Large intestine (tissue), 12 donors: ENCODE measurements at places on chromosomes 7 and 10. TPM values are rescaled to one million over a fixed set of nuclear protein-coding genes. Genes with fewer than 3 reads are reported as not detected.

DNA sequence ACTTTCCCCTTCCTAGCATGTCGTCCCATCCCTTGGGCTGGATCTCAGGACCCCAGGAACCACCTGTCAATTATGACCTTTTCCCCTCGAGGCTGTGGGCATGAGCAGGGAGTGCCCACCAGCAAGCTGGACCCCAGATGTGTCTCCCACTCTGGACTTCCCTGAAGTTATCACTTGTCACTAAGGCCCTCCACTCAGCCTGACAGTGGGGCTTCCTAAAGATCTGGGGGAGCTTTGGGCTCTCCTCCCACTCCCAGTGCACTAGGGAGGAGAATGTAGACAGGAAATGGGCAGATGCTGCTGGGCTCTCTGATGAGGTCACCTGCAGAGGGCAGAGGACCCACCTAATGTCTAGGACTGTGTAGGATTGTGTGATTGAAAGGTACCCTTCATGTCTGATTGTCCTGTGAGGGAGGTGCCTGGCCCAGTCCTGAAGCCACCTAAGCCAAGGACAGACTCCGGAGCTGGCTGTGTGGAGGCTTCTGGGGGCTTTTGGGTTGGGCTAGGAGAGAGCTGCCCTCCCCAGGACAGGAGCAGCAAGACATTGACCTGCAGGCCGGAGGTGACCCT is 18.7 kb downstream of the MYO1G start:
- DNase-seq, result no peak

TMEM254 gene
- 49.6 TPM for polyA plus RNA-seq

CASP7 gene
- polyA plus RNA-seq, result 31.3 TPM

DNA sequence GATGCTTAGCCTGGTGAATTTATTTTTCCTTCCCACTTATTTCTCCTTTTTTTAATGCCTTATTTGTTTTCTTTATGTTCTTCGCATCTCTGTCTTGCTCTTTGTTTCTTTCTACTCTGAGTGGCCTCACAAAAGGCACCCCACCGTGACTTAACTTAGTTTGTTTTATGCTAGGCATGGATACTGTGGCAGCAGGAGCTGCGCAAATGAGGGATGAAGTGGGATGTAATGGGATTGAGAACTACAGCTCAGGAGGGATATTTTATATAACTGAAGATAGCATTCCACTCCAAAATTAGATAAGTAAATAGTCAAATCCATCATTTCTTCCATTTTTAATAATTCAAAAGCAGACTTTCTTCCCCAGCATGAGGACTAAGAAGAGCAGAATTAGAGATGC is 1.7 kb upstream of the CACNA2D1 start:
- no peak for DNase-seq

SEMA3C gene
- 70.6 TPM for polyA plus RNA-seq

MUC12 gene
- polyA plus RNA-seq, result 3.3 TPM

PPP1R17 gene
- polyA plus RNA-seq, result not detected

DNA sequence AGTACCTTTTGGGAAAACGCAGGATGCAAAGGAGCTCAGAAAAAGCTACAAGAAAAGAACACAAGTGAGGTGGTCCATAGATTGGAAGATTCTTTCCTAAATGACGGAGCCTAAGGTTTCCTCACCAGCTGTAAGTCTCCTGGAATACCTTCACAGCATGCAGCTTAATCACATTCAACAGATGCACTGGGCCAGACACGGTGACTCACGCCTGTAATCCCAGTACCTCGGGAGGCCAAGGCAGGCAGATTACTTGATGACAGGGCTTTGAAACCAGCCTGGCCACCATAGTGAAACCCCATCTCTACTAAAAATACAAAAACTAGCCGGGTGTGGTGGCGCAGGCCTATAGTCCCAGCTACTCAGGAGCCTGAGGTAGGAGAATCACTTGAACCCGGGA is 228.7 kb downstream of the FRMD4A start:
- DNase-seq, result no peak

EDRF1 gene
- 29.4 TPM for polyA plus RNA-seq

GRCh38 chr7:129202058-129202777 is 13.8 kb downstream of the SMO start:
- no peak for DNase-seq

SHTN1 gene
- polyA plus RNA-seq, result 37.2 TPM

FZD1 gene
- 13.2 TPM for polyA plus RNA-seq

HGF gene
- polyA plus RNA-seq, result 2.8 TPM

DNA sequence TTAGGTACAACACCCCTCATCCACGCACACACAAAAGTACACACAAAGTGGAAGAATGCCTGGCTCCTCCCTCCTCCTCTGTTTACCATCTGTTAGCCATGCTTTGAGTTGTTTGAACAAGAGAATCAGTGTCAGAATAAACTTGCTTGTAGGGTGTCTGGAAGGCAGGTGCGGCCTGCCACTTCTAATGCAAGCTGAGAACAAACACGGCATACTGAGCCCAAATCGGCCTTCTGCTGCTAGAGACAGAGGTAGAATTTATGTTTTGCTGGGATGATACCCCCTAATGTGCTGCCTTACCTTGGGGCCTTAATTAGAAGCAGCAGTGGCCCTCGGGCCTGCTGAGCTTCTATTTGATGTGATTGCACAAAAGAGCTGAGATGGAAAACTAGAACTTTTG is 24.9 kb upstream of the FAM180A start:
- DNase-seq, result no peak

DNA sequence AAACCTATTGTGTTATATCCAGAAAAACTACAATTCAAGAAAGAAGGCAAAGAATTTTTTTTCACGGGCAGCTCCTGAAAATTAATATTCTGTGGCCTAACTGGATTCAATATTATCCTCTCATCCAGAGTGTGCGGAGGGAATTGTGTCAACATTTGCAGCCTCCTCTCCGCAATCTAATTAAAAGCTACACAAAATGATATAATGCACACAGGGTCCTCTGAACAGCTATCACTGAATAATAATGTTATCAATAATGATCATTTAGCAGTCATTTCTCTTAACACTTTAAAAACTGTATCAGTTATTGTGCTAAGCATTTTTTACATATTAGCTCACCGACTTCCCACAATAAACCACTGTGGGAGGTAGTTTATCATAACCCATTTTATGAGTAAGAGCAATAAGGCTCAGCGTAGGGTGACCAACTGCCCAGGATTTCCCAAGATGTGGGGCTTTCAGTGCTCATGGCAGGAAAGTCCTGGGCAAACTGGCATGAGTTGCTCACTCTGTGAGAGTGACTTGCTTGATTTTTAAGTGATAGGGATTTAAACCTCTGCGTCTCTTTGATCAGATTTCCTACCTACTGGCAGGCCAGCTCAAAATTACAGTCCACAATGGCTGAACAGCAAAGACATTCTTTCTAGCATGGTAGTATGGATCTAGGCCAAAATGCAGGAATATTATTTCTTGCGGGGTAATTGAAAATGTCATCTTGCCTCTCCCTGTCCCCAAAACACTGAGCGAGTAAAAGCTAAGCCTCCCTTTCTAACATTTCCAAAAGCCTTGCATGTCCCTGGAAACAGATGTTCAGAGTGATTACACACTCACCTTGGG is 65.7 kb downstream of the AOAH start:
- peak; percentile 66 for DNase-seq

- no peak for DNase-seq
Measured at GRCh38 chr7:18313965-18314364, 181.6 kb upstream of the HDAC9 start.

- DNase-seq, result no peak
Measured at GRCh38 chr7:95758187-95758586, 14.2 kb upstream of the DYNC1I1 start.

- peak; percentile 45 for DNase-seq
Measured at GRCh38 chr7:115008465-115009114, 86.7 kb downstream of the MDFIC start.

EN2 gene
- polyA plus RNA-seq, result not detected

DNA sequence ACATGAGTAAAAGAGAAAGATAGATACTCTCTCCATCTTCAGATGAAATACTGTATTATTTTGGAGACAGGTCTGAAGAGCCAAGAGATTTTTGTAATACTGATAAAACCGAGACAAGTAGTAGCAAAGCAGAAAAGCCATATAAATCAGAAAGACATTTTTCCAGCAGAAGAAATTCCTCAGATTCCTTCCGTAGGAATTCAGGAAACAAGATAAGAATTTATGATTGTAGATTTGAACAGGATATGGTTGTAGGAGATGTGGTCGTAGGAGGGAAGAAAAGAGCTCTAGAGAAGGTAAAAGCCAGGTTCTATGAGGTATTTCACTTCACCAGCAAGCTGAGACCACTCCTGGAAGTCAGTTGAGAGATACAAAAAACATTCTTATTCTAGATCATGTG is 17.6 kb upstream of the AASS start:
- DNase-seq, result no peak

- peak; percentile 95 for DNase-seq
Measured at GRCh38 chr10:70132098-70133029, at the start of gene AIFM2. TSS of gene AIFM2 (minus strand) at chr10:70132825. CDS start at chr10:70124084, 8,741 bp downstream.

ARHGAP21 gene
- 55.4 TPM for polyA plus RNA-seq

GPR85 gene
- 3.1 TPM for polyA plus RNA-seq

DNA sequence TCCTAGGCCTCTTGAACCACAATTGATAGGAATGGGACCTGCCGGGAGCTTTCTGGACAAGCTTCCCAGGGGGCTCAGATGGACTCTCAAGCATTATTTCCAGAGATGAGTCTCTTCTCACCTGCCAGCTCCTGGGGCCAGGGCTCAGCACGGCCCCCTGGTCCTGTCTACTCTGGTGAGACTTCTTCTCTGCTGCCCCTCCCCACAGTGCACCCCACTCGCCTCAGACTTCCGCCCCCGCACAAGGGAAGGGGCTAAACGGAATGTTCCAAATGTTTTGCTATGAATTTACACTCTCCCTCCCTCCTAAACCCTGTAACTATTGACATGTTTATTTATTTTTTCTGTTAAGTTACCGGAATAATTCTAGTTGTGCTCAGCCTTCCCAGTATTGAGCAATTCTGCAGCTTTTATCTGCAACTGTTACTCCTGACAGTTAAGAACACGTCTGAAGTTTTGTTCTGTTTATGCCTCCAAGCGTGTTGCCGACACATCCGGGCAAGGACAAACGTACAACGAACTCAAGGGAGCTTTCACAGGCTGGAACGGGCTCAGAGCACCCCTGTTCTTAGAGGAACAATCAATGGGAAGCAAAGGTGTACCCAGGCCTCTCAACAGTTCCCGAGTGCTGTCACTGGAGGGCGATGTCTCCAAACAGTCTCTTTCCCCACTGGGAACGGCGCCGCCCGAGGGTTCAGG is 55.2 kb downstream of the FHIP2A start:
- DNase-seq, result peak; percentile 46

DNA sequence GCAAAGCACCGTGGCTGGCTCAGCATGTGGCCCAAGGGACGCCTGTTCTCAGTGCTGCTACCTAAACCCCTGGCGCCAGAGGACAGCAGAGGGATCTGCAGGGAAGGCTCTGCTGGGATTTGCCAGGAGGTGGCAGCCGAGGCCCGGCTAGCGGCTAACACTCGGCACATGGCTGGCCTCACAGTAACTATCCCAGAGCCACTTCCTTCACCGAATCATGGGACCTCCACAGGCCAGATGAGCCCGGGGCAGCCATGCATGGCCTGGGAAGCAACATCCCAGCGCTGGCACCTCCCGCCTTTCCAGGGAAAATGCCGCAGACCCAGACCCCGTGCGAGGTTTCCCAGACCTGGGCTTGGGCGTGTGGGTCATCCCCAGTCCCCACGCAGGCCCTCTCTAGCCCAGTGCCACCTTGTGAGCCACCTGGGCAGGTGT is 36.4 kb downstream of the DPYSL4 start:
- DNase-seq, result peak; percentile 72

HBP1 gene
- polyA plus RNA-seq, result 68.7 TPM

DNA sequence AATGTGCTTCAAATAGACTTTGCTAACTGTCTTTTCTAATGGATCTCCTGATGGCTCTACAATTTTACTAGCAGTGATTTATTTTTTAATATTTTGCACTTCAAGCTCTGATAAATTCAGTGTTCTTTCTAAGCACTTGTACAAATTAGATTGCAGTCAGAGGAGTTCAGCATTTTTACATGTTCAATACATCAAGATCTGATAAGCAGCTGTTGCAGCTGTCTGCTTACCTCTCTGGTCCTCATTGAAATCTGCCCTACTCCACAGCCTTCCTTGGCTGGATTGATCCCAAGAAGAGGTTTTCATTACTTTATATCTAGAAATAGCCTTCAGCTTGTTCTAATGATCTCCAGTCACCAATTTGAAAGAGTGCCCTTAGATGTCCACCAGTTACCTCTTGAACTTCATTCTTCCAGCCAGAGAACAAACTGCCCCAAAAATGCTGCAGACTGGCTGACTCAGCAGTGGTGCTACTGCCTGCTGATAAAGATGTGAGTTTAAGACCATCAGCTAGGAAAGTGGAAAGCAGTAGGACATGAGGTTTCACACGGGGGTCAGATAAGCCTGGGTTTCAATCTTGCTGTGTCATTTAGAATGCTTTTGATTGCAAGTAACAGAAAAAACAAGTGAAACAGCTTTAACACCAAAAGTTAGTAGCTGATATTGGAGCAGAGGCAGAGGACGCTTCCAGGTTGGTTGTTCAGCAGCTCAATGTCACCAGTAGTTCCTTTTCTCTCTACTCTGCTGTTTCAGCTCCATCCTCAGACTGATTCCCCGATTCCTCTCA is 350.9 kb upstream of the NPVF start:
- peak; percentile 72 for DNase-seq

GRCh38 chr10:112184052-112184371 is 447 bp upstream of the GPAM start:
- no peak for DNase-seq

GRCh38 chr7:151940048-151940811 is 16.0 kb upstream of the GALNTL5 start:
- no peak for DNase-seq

DNA sequence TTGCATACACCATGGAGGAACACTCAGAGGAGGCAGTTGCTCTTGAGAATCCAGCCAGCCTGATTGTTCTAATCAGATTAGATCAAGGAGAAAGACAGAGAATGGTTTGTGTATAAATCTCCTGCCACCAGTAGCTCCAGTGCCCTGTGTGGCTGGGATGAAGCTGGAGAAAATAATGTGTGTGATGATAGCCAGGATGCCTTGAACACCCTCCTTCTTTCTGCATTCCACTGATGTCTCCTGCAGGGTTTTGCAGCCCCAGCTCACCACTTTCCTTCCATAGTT is 614.7 kb upstream of the FOXK1 start:
- no peak for DNase-seq

HOXA3 gene
- polyA plus RNA-seq, result 19.1 TPM

DNA sequence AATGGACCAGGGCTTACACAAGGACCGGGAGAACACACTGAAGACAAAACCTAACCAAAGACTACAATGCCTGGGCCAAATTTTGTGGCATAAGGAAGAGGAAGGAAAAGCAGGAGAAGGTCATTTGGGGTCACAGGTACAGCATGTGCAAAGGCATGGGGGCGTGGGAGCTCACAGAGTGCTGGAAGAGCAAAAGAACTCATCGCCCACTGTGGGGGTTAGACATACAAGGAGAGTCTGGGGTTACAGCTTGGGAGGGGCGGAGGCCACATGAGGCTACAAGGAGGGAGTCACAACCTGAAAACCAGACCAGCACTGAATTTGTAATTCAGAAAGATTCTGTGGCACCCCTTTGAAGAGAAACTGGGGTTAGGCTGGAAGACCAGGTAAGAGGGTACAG is 9.7 kb downstream of the PUS7 start:
- no peak for DNase-seq

DNA sequence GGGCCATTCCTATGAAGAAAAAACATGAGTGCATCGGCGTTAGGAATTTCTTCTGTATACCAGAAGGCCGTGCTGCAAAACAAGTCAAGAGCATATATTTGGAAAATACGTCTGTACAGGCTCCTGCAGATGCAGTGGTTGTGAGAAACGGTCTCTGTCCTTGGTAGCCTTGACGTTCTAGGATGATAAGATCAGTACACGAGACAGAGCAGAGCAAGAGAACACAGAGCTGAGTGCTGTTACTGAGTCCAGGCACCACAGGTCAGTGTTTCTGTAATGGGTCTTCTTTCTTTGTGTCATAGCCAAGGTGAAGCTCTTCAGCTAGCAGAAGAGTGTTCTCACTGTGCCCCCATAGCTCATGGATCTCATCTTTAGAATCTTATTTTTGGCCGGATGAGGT is 62.8 kb downstream of the WDR37 start:
- no peak for DNase-seq
